Stimulated activated naive CD8-positive, alpha-beta T cell treated with anti-CD3 and anti-CD28 coated beads, Interleukin-15, amount 100 ng/mL, for 72 hours (primary cell): ENCODE measurements at places on chromosomes 5 and 9.

DNA sequence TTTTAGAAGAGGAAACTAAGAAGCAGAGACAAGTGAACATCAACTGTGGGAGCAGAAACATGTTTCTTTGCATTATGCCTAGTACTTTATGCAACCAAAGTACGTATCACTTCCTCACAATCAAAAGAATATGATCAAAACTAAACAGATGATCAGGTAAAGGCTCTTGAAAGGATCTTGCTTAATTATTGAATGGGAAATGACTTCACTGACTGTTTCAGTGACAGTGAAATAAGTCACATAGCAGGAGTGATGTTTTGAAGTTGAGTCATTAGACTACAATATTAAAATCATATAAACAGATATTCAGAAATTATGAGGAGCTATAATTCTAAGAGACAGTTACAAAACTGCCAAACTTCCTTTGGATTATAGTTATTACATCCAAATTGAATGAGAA lies 527.3 kb downstream of the MTRR start:
- no peak for DNase-seq

GRCh38 chr5:21802869-21803490 lies 1050.2 kb downstream of the CDH12 start:
- DNase-seq = no peak

GRCh38 chr5:149412783-149413476 lies 33.8 kb upstream of the IL17B start:
- no peak for DNase-seq

- DNase-seq = no peak
Observed at GRCh38 chr9:74846766-74847165, 41.0 kb downstream of the TRPM6 start.

- no peak for DNase-seq
Observed at GRCh38 chr9:35075358-35075757, 2.9 kb upstream of the VCP start.

DNA sequence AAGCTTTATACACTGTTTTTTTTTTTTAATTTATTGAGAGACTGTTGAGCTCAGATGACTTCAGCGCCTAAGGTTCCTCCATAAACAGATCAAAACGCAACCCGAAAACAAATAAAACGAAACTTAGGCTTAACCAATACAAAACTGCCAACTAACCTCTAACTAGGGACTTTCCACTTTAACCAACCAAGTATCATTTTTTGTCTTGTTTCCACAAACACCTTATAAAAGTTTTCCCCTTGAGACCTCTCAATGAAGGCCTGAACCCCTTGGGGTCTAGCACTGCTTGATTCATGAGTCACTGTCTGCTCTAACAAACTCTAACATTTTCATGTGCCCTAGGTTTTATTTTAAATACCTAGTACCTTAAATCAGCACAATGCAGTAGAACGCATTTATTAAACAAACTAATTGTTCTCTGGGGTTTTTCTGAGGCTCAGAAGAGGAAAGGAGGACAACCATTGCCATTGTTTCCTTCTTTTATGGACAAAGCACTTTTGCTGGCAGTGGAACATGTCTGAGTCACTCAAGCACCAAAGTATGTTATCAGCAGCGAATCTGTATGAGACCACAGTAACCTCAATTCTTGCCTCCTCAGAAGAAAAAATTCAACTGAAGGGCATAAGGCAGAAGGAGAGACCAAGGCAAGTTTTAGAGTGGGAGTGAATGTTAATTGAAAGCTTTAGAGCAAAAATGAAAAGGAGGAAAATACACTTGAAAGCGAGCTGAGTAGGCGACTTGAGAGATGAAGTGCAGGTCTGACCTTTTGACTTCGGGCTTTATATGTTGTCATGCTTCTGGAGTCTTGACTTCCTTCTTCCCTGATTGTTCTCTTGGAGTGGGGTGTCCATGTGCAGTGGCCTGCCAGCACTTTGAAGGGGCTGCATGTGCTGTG lies 97.7 kb upstream of the HCN1 start:
- DNase-seq = no peak

DNA sequence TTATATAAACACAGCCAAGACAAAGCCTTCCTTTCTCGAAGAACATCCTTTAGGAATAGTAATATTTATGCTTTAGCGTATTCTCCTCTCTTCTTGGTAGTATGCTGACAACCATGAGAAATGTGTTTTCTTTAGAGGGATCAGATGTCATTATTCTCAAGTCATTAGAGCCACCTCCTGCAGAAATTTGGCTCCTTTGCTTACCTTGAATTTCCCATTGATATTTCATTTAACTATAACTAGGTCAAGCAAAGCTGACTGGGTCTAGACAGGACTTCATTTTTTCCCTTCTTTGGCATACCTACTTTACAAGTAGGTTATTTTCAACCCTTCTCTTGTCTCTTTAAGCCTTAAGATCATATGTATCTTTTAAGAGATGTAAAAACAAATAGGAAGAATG lies 50.3 kb downstream of the SPATA31D1 start:
- DNase-seq = no peak

- DNase-seq = no peak
Observed at GRCh38 chr5:165209101-165209727, 1703.8 kb downstream of the MAT2B start.

DNA sequence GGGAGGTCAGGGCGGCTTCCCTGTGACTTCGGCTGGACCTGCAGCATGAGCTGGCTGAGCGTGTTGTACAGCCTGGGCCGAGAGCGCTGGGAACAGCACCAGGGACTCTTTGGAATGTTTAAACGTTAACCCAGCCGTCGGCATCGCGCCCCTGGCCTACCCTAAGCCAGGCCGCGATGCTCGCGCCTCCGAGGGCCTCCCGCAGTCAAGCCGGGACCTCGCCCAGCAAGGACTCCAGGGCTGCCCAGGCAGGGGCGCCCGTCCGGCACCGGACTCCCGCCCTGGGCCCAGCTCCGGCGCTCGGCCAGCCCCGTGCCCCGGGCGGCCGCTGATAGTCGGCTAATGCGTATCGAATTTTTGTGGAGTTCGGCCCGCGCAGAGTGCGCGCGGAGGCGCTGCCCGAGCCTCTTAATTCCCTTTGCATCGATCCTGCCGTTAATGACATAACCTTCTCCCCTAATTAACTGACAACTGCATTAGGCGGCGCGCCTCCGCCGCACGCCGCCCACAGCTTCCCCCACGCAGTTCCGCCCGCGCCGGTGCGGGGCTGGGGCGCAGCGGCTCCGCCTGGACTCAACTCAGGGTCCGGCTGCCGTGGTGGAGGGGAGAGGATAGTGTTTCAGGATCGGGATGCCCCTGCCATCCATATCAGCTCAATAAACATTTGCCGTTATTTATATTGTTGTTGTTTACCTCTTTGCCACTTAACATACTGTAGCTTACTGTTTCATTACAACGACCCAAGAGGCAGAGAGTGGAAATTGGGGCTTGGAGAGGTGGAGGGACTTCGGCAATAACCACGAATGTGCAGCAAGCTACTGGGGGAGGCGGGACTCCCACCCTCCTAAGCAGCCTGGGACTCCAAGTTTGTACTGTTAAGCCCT lies 28.8 kb upstream of the CDC23 start:
- DNase-seq = no peak

DNA sequence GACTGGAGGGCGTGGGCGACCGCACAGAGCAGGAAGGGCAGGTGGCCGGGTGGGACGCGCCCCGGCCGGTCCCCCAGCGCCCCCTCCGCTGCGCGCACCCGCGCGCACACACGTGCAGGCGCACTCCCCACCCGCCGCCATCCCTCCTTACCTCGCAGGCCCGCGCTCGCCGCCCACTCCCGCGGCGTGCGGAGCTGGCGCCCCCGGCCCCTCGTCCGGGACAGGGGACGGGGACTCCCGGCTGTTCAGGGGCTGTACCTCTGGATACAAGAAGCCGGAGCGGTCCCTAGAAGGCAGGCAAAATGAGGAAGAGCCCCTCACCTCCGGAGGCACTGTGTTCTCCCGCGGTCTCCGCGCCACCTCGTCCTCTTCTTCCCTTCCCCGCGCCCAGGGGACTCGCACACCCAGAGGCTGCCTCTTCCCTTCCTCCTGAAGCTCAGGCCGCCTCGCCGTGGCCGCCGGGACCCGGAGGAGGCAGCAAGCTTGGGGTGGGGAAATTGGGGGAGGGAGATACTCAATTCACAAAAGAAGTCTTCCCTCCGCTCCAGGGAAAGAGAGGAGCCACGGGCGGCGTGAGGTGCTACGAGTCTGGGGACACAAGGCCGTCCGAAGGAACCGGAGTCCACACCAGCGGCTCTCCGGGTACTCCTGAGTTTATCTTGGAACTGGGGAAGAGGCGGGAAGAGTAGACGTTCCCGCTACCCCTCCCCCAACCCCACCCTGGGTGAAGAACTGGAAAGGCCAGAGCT lies 1.4 kb upstream of the GABRB2 start:
- no peak for DNase-seq

- no peak for DNase-seq
Observed at GRCh38 chr5:148912714-148913398, 86.4 kb downstream of the ADRB2 start.

GRCh38 chr9:121573717-121574485 lies 74.3 kb upstream of the GGTA1 start:
- no peak for DNase-seq

DNA sequence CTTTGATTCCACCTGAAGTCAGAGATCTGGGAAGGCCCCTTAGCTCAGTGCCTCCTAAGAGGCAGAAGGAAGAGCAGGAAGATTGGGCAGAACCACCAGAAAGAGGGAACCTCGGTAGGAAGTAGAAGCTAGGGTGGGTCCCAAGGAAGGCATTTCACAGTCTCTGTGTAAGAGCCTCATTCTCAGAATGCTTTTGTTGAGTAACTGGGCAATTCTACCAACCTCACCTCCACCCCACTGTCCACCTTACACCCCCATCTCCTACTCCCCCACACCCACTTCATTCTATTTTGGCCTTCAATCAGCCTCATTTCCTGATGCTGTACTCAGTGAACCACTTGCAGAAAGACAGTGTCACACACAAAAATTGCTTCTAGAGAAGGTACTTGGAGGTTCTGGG lies 3.5 kb downstream of the HBEGF start:
- DNase-seq = no peak

- no peak for DNase-seq
Observed at GRCh38 chr9:16245756-16246440, 624.6 kb downstream of the BNC2 start.
